ENCODE measurements at places on chromosomes 13 and 19.
A peak's percentile ranks its signal among the peaks of the same experiment; 100 is the strongest.

GRCh38 chr19:54576411-54576976 lies 2.9 kb downstream of the LILRA2 start:
- no peak for DNase-seq

DNA sequence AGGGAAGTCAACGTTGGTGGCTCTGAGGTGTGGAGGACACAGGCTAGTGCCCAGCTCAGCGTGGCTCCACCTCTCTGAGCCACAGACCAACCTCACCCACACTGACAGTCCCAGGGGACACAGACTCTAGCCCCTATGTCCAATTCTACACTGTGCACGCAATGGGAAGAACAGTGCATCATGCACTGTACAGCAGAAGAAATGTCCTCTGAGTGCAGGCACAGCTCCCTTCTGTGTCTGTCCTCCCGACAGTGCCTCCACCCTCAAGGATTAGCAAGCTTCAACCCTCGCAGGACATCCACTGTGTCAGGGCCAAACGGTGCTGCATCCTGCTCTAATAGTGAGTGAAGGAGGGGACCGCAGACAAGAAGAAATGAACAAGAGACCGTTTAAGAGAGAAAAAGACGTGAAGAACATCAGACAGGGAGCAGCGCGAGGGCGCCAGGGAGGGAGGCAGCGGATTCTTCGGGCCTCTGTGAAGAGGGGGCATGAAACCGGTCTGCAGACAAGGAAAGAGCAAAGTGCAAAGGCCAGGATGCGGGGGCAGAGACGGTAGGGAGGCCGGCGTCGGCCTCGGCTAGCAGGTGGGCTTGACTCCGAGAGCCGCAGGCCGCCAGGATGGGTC lies 681 bp downstream of the ZNF837 start:
- no peak for DNase-seq

GRCh38 chr13:45468635-45469034 lies 3.9 kb downstream of the COG3 start:
- DNase-seq = no peak

- DNase-seq = no peak
These were observed 146.6 kb downstream of the RGCC start for GRCh38 chr13:41603917-41604316.

GRCh38 chr19:17263712-17264640 lies 569 bp downstream of the USHBP1 start:
- no peak for DNase-seq

DNA sequence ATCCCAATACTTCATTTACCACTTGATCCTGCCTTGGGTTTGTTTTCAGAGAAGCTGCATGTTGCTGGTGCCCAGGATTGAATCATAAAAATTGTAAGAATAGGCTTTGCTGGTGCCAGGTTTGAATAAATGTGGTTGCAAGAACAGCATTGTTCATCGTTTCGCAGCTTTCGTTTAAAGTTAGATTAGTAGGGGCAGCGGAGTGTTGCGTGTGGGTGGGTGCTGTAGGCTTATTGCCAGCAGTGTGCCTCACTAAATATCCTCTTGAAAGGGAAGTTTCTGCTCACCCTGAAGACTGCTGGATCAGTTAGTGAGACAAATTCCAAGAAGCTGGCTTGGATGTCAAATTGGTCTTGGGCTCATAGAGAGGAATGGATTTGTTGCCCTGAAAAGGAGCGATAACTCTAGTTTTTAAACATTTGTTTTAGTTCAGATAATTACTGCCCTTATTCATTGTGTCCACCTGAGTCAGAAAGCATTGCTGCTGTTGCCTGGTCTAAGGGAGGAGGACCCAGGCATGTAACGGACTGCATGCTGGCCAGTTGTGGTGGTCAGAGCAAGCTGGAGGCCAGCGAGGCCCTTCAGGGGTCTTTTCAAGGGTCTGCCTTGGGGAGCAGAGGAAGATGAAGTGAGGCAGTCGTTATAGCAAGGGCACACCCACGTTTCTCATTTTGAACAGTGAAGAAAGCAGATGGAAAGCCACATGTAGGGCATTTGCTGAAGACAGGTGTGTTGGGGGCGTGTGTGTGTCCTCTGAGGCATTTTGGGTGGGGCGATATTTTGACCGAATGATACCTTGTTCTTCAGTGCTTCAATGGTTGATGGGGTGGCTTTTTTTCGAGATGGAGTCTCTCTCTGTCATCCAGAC lies 8.5 kb downstream of the ILF3 start:
- DNase-seq = no peak

- DNase-seq = no peak
These were observed 53.6 kb upstream of the TPM4 start for GRCh38 chr19:16022681-16023080.

DNA sequence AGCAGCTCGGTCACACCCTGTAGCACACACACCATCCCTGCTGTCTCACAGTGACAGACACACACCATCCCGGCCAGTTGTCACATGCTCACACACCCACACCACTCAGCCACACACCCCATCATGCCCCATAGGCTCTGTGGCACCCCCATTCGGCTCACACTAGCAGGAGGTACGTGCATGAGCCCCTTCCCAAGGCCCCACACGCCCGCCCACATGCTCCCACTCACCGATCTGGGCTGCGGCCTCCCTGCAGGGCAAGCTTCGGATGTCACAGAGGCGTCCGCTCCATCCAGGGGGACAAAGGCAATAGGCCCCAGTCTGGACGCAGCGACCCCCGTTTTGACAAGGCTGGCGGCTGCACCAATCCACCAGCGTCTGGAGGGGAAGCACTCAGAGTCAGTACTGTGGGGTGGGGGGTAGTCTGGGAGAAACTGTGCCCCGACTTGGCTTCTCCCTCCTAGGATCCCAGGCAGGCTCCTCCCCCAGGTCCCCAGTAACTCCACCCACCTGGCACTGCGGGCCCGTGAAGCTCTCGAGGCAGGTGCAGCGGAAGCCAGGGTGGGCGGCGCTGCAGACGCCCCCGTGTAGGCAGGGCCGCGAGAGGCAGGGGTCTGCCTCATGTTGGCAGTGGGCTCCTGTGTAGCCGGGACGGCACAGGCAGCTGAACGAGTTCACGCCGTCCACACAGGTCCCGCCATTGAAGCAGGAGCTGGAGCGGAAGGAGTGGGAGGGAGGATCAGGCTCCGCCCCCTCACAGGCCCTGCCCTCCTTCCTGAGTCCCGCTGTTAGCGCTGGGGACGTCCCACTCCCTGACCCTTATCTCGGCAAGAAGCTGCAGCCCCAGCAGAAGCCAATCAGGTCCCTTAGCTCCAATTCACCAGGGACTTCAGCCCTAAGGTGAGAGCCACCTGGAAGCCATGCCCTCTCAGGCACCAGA lies 20.1 kb downstream of the NOTCH3 start:
- DNase-seq = no peak

GRCh38 chr13:106098778-106099177 lies 436.7 kb downstream of the EFNB2 start:
- DNase-seq = no peak

DNA sequence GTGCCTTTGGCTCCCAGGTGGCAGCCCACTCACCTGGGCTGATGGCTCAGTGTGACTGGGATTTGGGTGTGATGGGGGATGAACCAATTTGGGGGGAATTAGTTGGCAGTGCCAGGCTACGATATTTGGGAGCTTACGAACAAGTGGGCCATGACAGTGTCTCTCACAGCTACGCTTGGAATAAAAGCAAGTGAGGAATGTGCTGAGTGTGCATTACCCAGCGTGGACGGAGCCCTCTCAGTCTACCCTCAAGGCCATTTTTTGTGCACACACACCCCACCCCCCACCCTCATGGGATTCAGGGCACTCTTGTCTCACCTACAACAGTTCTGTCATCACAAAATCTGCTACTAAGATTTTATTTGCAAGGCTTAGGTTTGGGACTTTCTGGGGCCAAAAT lies 329.1 kb downstream of the NDFIP2 start:
- no peak for DNase-seq

- no peak for DNase-seq
These were observed 8.7 kb downstream of the BRD4 start for GRCh38 chr19:15323496-15324235.

DNA sequence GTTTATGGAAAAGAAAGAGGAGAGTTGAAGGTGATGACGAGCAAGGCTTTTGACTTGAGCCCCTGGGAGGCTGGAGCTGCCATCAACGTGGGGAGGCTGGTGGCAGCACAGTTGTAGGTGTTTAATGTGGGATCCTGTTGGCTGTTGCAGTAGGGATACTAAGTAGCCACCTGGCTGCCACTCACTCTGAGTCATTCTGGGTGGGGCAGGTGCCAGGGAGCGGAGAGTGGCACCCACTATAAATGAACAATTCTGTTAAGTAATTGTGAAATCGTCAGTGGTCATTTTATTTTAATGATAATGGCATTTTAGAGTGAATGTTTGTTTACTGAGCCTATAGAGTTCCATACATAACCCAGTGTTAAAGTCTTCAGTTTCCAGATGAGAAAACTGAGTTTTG lies 9.8 kb downstream of the ZNF317 start:
- DNase-seq = no peak

DNA sequence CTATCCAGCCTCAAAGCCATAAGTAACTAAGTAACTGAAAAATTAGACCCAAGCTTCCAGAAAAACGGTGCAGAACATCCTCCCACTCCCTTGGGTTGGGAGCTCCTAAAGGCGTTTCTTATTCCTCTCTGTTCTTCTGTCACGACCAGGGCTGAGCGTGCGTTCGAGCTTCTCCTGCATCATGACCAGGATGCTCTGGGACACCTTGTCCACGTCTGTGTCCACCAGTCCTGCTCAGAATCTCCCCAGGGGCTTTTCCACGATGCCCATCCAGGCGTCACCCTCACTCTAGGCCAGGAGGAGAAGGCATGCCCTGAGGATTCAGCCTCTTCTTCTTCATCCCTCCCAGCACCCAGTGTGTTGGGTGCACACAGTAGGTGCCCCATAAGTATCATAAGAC lies 37.8 kb upstream of the GAS6 start:
- DNase-seq = no peak

- DNase-seq = peak; percentile 66
These were observed 441 bp upstream of the ZFP28 start for GRCh38 chr19:56538254-56538760.

- DNase-seq = no peak
These were observed 1.8 kb downstream of the PCDH20 start for GRCh38 chr13:61413572-61414535.

DNA sequence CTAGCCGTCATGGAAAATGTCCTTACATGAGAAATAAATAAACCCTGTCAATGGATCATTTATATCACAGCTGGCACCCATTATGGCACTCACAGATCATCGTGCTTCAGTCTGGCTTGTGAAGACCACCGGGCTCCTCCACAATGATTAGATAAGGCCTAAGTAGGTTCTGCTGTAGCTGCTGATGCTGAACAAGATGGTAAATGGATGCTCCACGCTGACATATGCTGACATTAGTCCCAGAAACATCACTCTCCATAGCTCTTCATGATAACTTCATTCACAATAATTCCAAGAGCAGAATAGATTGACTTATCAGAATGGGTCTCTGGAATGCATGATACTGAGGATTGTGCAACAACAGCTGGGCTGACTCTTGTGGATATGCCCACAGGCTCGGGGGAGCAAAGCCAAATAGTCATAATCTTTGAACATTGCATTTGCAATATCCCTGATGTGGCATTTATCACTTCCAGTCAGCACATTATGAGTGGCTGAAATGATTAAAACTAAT lies 63.8 kb upstream of the RXFP2 start:
- no peak for DNase-seq

DNA sequence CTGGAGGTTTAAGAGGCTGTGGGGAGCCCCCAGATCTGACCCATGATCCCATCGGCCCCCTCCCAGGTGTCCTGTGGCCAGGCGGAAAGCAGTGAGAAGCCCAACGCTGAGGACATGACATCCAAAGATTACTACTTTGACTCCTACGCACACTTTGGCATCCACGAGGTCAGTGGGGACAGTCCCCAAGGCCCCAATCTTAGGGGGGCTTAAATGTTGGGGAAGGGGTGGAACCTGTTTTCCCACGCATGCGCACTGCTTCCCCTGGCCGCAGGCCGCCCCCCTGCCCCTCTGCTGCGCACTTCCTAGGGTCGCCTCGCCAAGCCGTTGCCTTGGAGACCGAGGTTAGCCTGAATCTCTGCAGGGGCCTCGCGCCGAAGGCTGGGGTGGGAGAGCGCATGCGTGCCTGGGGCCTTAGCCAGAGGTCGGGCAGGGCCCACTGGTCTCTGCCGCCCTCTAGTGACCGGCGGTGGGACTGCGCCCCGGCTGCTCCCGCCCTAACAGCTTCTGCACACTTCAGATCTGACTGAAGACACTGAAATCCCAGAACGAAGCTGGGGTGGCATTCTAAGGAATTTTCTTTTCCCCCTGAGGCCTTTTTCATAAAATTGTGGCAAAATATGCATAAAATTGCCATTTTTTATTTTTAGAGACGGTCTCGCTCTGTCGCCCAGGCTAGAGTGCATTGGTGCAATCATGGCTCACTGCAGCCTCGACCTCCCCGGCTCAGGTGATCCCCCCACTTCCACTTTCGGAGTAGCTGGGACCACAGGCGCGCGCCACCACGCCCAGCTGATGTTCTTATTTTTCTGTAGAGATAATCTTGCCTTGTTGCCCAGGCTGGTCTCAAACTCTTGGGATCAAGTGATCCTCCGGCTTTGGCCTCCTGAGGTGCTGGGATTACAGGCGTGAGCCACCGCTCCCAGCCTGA lies 3.6 kb downstream of the PRMT1 start:
- peak; percentile 88 for DNase-seq

DNA sequence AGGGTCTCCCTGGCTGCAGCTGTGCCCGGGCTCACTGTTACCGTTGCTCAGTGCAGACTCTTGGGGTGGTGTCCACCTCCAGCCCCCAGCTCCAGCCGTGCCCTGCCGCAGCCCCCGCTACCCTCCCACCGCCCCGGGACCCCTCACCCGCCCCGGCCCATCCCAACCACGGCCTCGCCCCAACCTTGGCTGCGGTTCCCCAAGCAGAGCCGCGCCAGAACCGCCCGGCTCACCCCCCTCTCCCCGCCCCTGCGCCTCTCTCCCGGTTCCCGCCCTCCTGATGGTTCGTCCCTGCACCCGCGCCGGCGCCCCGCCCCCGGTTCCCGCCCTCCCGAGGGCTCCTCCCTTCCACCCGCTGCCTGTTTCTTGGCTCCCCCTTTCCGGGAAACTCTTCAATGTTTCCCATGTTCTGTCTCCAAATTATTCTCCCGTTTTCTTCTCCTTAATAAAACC lies 40.3 kb downstream of the ANKRD10 start:
- no peak for DNase-seq

GRCh38 chr19:51507640-51508058 lies 6.0 kb upstream of the SIGLEC12 start:
- no peak for DNase-seq

- no peak for DNase-seq
These were observed 852 bp upstream of the CYP4F12 start for GRCh38 chr19:15671891-15672579.

GRCh38 chr19:2249010-2249866 lies at the start of gene AMH:
Gene AMH (plus strand): TSS chr19:2249323. CDS start chr19:2249333, 10 bp downstream.
- no peak for DNase-seq

DNA sequence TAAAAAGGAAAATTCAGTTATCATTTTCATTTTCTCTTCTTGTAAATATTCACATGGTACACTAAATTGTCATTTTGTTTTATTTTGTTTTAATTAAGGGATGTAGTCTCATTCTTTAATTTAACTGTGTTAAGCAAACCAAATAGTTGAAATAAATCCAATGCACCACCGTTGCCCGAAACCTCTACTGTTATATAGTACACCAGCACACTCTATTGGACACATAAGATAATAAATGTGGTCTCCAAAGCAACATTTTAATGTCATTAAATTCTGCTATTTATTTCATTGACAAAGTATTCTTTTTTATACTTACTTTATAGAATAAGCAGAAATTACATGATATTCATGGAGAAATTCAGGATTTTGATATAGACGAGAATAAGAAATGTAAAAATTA lies 156.4 kb upstream of the FREM2 start:
- no peak for DNase-seq
